ENCODE measurements at places on chromosomes 13 and 19. TPM values are rescaled to one million over a fixed set of nuclear protein-coding genes. Genes with fewer than 3 reads are reported as not detected.

GRCh38 chr19:11624069-11624463 lies 26.8 kb downstream of the ZNF627 start:
- DNase-seq: no peak

DNA sequence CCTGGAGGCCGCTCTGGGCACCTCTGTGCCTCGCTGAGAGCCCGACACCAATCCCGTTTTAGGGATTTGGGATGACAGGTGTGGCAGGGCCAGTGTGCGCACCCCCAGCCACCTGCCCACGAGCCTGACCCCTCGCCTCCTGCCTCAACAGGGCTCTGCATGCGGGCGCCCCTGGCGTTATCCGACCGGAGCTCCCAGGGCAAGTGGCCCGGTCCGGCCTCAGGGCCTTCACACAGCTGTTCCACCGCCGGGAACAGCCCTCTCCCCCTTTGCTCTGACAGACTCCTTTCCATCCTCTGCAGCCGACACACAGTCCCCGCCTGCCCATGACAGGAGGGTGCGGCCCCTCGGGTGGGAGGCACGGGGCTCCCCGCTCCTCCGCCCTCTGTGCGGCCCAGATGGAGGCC lies 7.1 kb upstream of the WDR18 start:
- DNase-seq: peak; percentile 37

GRCh38 chr19:18233224-18233825 lies 7.1 kb upstream of the PDE4C start:
- DNase-seq: peak; percentile 73

DNA sequence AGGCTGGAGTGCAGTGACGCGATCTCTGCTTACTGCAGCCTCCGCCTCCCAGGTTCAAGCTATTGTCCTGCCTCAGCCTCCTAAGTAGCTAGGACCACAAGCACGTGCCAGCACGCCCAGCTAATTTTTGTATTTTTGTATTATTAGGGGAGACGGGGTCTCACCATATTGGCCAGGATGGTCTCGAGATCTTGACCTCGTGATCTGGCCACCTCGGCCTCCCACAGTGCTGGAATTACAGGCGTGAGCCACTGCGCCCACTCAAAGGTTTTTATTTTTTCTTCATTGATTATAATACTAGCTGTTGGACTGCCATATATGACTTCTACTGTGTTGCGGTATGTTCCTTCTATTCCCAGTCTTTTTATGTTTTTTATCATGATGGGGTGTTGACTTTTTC lies 569.7 kb upstream of the SLITRK6 start:
- DNase-seq: no peak

- DNase-seq: no peak
Observed at GRCh38 chr19:2221918-2222317, 14.2 kb downstream of the PLEKHJ1 start.

DNA sequence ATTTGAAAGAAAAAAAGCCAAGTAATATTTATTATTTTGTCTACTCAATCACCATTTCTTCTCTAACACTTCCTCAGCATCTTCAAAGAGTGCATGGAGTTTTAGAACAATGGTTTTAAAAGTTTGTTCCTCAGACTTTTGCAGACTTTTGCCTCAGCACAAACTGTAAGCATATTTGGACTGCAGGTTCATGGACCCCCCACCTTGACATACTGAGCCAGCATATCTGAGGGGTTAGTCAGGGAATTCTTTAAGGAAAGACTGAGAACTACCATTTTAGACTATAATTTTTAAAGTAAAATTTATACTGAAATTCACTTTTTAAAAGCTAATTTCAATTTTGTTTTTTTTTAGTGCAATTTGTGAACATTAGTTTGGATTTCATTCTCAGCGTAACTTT lies 1676.8 kb upstream of the PCDH20 start:
- no peak for DNase-seq

- no peak for DNase-seq
Observed at GRCh38 chr13:50593207-50593606, 250.3 kb downstream of the DLEU7 start.

DNA sequence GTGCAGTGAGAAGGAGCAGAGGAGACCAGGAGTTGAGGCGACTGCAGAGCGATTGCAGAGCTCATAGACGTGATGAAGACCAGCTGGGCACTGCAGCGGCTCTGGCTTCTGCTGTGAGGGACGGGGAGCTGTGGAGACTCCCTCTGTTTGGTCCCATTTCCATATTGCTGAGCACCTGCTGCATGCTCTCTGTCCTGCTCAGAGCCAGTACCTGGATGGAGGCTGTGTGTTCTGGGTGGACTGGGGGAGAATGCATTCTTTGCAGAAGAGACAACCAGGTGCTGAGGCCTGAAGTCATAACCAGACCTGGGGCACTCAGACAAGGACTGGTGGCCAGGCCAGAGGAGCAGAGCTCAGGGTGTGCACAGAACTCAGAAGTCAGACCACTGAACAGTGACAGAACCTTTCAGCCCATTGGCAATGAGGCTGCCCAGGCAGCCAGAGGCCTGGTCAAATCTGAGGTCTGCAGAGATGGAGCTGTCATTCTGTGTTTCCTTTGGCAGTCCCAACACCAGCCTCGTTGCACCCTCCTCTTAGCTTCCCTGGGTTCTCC lies 1.3 kb upstream of the A1BG start:
- no peak for DNase-seq

DNA sequence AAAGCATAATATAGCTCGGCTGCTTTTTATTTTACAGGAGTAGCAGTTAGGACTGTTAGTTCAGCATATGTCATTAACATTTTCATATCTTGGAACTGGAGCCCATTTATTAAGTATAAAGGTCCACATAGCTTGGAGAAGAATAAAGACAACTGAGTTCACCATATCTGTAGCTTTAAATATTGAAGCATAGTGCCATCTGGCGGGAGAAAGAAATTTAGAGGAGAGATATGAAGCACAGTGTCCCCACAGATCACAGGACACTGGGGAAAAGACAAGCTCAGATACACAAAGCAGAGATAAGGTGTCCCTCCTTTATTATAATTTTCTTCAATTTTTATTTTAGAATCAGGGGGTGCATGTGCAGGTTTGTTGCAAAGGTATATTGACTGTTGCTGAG lies 104.7 kb upstream of the FREM2 start:
- DNase-seq: no peak

DMRTC2 gene
- total RNA-seq: not detected

DNA sequence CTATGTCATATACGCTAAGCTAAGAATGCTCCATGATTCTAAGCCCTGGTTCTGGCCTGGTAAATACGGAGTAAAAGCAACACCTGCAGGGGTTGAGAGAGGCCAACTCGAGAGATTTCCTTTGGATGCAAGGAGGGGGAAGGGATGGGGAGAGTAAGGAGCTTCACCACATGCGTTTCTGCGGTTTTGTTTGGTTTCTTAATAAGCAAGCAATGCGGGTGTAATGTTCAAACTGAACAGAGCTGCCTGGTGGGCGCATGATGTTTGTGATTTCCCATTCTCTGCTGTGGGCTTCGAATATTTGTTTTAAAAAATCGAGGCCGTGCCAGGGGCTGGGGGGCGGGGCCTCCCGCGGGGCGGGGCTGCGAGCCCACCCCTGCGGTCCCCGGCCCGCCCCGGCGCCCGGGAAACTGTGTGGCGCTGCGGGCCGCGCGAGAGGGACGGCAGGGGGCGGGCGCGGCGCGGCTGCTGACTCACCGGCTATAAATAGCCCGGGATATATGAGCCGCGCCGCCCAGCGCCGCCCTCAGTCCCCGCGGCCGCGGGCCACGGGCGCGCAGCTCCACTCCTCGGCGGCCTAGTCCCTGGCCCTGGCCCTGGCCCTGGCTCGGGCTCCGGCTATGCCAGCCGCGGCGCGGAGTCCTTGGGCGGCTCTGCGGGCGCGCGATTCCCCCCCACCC lies 5.1 kb downstream of the BBC3 start:
- peak; percentile 89 for DNase-seq

Data from right cardiac atrium (tissue), 5 donors.